ENCODE measurements at places on chromosomes 3 and 15. TPM values are rescaled to one million over a fixed set of nuclear protein-coding genes. Genes with fewer than 3 reads are reported as not detected.

The GASK1A gene
- total RNA-seq = 0.32 TPM

The GNAT1 gene
- total RNA-seq = not detected

GRCh38 chr15:96409215-96410138 lies 79.0 kb downstream of the NR2F2 start:
- peak; percentile 24 for DNase-seq

- DNase-seq = no peak
Observed at GRCh38 chr15:26759986-26760385, 12.9 kb downstream of the GABRB3 start.

DNA sequence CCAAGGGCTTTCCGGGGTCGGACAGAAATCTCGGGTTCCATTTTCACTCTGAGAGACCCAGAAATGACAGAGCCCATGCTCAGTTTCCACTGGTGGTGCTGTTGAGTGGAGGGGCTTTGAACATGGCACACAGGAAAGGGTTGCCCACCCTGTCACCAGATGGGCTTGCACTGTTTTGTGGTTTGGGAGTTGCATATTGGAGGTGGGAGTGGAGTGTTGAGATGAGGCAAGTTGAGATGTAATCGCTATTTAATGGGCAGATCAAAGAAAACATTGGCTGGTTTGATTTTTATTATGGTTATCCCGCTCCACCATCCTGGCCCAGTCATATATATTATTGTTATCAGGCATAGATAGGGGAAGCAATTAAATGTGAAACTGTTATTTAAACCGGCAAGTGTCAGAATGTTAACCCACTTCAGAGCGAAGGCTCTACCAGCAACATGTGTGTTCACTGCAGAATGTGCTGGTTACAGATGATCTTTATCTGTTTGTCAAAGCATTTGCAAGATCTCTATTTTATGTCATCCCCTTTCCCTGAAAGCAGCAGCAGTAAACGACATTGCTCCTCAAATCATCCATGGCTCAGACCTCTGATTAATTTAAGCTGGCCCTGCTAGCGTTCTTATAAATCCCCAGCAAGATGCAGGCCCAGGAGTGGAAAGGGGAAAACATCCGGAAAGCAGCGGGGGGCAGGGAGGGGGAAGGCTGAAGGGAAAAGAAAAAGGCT lies 58.3 kb upstream of the TSEN2 start:
- DNase-seq = peak; percentile 44

All from fibroblast of villous mesenchyme (primary cell).